ENCODE measurements at places on chromosomes 4 and X.

- no peak for DNase-seq
Measured at GRCh38 chr4:6172093-6172926, 28.0 kb downstream of the JAKMIP1 start.

- no peak for DNase-seq
Measured at GRCh38 chr4:7808181-7808580, 131.5 kb downstream of the AFAP1 start.

DNA sequence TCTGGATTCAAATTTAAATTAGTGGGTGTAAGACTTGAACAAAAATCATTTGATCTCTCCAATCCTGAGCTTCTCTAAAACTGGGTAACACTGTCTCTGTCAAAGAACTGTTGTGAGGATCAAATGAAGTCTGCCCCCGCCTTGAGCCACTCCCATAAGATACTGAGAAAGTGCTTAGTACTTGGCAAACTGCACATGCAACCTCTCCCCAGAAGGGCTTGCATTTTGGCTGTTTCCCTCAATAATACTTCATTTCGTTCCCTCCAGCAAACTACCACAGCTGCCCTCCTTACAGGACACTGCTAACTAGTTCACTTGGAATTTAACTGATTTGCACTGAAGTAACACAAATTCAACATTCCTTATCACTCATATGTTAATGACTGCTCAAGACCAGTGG lies 79.8 kb downstream of the APBB2 start:
- DNase-seq, result no peak

DNA sequence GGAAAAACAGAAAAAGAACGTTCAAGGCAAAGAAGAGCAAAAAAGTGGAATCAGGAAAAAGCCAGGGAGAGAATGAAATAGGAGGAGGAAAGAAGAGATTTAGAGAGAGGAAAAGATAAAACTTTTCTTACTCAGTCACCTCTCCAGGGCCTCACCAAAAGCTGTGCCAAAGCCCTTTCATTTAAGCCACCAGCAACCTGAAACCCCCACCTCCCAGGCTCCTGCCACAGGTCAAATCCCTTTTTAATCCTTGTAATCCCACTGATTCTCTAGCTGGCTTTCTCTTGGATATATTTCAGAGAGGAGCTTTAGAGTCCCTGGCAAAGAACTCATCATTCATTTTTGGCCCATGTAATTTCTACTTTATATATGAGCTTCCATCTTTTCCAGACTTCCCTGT lies 25.7 kb upstream of the XIAP start:
- no peak for DNase-seq

DNA sequence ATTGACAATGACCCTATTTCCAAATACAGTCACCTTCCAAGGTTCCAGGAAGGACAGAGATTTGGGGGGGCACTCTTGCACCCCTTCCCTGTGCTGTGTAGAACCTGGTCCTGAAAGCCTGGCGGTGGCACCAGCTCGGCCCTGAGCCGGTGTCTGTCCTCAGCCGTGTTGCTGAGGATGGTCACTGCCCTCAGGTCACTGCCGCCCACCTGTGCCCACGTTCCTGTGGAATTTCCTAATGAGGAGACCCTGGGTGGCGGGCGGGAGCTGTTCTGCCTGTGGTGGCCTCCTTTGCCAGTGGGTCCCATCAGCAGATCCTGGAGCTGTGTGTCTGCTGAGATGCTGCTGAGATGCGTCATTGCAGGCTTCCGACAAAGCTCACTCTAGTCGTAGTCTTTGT lies 32.9 kb downstream of the NELFA start:
- DNase-seq, result no peak

Data from retina (tissue), 1 donor.